Stimulated activated CD8-positive, alpha-beta memory T cell treated with anti-CD3 and anti-CD28 coated beads, Interleukin-4, amount 100 ng/mL, for 1 hour (primary cell): ENCODE measurements at places on chromosomes 2 and 18.

DNA sequence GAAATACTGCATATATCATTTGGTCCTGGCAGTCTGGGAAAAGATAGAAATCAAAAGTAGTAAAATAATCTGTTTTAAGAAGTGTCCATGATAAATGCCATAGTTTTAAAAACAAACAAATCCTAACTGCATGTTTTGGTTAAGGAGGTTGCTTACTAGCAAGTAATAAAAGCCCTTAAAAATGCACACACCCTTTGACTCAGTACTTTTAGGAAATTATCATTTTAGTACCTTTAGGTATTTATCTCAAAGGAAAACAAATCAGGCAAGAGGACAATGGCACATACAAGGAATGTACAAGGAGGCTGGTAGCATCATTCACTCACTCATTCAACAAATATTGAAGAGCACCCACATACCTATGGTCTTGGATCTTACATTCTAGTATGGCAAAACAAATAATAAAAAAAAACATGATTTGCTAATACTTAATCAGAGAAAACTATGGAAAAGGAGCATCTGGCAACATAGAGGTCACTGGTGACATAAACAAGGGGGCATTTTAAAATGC is 67.6 kb downstream of the OLA1 start:
- no peak for DNase-seq

- DNase-seq, result peak; percentile 78
These were observed at the start of gene SMCHD1 for GRCh38 chr18:2655178-2655953. SMCHD1 (plus strand) TSS chr18:2655726; CDS start chr18:2656076, 350 bp downstream.

GRCh38 chr18:69401226-69401971 is 711 bp downstream of the DOK6 start:
- DNase-seq, result no peak

DNA sequence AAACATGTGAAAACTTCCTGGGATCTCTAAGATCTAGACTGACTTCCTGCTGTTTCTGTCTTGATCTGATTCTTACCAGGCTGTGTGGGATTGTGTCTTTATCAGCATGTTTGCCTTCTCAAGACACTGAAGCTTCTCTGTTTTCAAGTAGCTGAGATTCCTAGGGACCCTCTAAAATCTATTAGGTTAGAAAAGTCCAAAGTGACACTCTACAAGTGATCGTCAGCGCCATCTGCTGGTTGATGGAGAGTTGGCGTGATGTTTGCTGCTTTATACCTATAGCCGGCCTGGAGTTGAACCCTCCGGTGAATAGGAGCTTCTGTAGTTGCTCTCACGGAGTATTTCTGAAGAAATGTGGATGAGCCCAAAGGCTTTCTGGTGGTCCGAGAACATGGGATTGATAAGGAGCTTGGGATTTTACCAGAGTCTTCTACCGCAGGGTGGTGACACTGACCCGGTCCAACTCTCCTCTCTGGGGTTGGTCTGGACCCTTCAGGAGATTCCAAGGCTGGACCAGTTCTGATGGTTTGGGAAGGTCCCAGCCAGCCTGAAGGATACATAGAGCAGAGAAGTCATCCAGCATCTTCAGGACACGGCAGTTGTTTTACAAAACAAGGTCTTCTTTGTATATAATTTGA is 96.0 kb upstream of the TTC39C start:
- peak; percentile 74 for DNase-seq
